Nephron progenitor cell (in vitro differentiated cells): ENCODE measurements at places on chromosomes 7 and 10.
A peak's percentile ranks its signal among the peaks of the same experiment; 100 is the strongest.

GRCh38 chr7:150586068-150586784 is 19.0 kb downstream of the GIMAP4 start:
- no peak for DNase-seq

- DNase-seq: no peak
These were observed 268.1 kb upstream of the PLPP4 start for GRCh38 chr10:120188950-120189349.

- DNase-seq: no peak
These were observed 1.6 kb downstream of the GHRHR start for GRCh38 chr7:30965372-30965771.

DNA sequence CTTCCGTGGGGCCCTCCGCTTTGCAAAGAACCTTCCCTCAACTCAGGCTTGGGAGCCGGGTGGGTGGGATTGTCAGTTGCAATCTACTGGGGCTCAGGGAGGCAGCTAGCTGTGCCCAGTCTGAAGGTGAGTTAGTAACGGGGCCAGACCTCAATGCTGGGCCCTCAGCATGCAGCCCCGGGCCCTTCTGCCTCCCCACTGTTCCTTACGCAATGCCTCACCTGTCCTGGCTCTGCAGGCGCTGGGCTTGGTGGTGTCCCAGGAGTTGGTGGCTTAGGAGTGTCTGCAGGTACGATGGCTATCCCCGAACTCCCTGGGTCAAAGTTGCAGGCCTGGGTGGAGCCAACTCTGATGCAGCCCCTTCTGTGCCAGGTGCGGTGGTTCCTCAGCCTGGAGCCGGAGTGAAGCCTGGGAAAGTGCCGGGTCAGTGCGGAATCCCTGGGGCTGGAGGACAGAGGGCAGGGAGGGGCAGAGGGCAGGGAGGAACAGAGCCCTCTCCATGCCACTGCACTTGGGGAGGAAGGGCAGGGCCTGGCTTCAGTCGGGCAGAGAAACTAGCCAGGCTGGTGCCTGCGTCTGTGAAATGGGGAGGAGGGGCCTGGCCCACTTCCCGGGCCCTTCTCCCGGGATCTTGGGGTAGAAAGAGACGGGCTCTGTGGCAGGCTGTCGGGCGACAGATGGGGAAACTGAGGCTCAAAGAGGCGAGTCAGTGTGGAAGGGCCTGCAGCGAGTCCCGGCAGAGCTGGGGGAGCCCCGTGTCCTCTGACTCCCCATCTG is 15.0 kb downstream of the ELN start:
- DNase-seq: no peak

DNA sequence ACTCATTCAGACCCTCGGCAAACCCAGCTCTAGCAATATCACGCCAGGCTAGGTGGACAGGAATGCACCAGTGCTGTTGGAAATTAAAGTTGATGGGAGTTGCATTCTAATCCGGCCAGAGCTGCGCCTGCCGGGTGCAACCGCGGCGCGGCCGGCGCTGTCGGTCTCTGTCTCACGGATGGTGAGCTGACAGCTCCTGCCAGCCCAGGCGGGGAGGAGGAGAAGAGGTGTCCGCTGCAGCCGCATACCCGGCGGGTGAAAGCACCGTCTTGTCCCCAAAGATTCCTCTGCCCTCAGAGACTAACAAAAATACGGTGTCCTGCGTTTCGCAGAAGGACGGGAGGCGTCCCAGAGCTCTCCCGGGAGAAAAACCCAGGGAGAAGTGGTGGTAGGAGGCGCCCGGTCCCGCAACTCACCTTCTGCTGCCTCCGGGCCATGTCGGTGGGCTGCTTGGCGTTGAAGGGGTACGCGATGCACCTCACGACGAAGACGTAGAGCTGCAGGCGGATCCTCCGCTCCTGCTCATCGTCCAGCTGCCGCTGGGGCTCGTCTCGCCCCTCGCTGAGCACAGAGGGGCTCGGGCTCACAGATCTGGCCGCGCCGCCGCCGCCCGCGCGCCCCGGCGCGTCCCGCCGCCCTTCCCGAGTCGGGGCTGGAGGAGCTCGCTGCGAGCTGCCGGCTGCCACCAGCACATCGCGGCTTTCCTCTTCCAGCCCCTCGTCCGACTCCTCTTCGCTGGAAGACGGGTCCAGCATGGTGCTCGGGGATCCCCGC is 490 bp downstream of the CADPS2 start:
- DNase-seq: peak; percentile 59

- no peak for DNase-seq
These were observed 48.2 kb upstream of the DPYSL4 start for GRCh38 chr10:132138596-132138995.

- no peak for DNase-seq
These were observed 880 bp upstream of the MGAM2 start for GRCh38 chr7:142110638-142111037.

- DNase-seq: no peak
These were observed 143.6 kb downstream of the GLI3 start for GRCh38 chr7:42093349-42093905.

- DNase-seq: no peak
These were observed 97.5 kb downstream of the CREM start for GRCh38 chr10:35224045-35224740.

GRCh38 chr7:69426705-69427104 is 171.6 kb upstream of the AUTS2 start:
- no peak for DNase-seq

- DNase-seq: no peak
These were observed 10.8 kb downstream of the LMOD2 start for GRCh38 chr7:123666492-123666891.

DNA sequence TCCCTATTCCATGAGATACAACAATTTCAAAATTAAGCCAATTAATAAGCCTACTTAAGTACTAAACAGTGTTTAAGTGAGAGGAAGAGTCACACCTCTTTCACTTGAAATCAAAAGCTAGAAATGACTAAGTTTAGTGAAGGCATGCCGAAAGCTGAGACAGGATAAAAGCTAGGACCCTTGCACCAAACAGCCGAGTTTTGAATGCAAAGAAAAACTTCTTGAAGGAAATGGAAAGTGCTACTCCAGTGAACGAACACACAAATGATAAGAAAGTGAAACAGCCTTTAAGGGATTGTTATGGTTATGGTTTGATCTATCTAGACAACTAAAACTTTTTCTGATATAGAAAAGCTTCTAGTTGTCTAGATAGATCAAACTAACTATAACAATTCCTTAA is 135.4 kb upstream of the KMT2E start:
- DNase-seq: no peak

DNA sequence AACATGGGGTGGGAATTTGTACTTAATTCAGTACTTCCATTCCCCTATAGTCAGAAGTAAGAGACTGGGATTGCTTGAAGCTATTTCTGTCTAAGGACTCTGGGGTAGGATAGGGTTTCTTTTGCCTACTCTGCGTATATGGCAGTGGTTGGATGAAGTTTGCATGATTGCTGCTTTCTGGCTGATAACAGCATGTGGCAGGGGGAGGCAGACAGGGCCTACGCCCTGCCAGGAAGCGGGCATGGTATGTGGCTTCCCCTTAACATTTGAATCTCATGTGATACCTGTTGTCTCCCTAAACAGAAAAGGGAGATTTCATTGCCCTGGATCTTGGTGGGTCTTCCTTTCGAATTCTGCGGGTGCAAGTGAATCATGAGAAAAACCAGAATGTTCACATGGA is 57.1 kb downstream of the TACR2 start:
- no peak for DNase-seq

- DNase-seq: peak; percentile 80
These were observed at the start of gene RBM20 for GRCh38 chr10:110643653-110644597. Gene RBM20, plus strand, starts transcription at chr10:110644336. Its CDS starts 119 bp downstream, at chr10:110644455.

DNA sequence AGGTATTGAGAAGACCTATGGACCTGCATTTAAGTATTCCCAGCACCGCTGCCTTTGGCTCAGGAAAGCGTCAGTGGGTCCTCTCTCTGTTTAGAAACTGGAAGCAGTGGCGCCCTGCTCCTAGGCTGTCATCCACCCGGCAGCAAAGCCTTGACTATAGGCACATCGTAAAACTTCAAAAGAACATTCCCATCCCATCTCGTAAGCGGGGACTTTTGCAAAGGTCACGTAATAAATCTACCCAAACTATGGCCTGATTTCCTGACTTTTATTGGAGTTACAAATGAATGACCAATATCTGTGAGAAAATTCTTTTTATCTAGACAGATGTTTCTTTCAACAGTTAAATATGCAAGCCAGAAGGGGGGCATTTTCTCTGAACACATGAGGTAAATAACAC is 115.8 kb upstream of the TCERG1L start:
- no peak for DNase-seq

GRCh38 chr10:91643700-91644099 is 10.8 kb upstream of the PPP1R3C start:
- peak; percentile 6 for DNase-seq

DNA sequence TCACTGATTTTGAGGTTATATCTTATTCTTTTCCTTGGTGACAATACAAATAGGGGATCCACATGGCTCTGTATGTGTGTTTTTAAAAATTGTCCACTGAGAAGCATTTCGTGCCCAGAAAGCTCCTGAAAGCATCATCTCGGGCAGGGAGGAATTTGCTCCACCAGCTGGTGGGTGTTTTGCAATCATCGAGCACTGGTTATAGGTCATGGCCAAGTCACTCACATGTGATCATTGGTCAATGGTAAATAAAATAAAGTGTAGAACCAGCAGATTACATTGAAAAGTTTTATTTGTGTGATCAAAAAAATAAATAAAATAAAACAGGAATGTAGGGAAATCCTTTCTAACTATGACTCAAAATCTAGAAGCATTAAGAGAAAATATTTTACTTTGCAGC is 23.0 kb upstream of the SNX13 start:
- DNase-seq: no peak

- DNase-seq: no peak
These were observed at the start of gene IFIT2 for GRCh38 chr10:89301721-89302445. Gene IFIT2, plus strand, starts transcription at chr10:89302046. Its CDS starts 78 bp downstream, at chr10:89302124.

DNA sequence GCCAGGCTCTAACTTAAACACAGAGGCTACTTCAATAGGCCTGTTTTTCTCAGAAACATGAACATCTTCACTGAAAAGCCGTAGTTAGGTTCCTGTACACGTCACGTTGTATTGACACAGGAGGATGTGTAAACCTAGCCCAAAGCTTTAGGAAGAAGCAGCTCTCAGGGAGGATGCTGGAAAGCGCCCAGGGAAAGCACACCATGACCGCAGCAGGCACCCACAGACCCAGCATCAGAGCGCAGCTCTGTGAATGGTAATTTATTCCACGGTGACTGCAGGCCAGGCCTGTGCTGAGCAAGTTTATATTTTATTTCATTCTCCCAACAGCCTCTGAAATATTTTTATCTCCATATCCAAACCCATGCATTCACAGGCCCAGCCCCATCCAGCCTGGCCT is 51.1 kb downstream of the ASB13 start:
- DNase-seq: no peak

- DNase-seq: no peak
These were observed 232.3 kb upstream of the KLF6 start for GRCh38 chr10:4017336-4017735.

GRCh38 chr10:105834261-105835059 is 1193.4 kb downstream of the SORCS3 start:
- no peak for DNase-seq

GRCh38 chr10:91587710-91588638 is 44.9 kb downstream of the PPP1R3C start:
- DNase-seq: no peak

DNA sequence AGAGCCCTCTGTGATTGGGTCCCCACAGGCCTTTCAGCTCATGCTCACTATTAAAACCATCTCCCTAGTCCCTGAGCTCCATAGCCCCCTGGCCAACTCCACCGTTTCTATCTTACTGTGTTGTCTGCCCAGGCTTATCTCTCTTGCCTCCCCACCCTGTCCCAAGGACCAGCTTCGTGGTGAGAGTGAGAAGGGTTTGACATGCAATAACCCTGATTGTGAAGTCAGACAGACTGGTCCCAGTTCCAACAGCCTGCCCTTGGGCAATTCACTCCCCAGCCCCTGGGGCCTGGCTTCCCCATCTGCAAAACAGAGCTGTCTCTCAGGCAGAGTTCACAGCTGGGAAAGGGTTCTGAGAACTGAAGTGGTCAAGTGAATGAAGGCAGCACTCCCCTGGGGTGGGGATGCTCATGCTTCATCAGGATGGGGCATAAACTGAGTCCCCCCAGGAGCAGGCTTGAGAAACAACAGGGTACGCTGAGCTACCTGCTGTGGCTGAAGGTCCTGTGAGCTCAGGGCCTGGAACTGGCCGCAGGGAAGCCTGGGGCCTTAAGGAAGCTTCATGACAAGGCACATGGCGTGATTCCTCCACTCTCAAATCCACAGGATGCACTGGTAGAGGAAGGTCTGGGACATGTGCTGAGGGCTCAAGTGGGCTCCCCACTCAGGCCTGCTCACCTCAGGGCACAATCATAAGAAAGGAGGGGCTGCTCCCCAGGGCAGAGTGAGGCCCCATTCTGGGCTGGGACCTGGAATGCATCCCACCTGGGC is 1.8 kb upstream of the PPIF start:
- no peak for DNase-seq

GRCh38 chr7:74343281-74344131 is 54.3 kb downstream of the CLIP2 start:
- no peak for DNase-seq

DNA sequence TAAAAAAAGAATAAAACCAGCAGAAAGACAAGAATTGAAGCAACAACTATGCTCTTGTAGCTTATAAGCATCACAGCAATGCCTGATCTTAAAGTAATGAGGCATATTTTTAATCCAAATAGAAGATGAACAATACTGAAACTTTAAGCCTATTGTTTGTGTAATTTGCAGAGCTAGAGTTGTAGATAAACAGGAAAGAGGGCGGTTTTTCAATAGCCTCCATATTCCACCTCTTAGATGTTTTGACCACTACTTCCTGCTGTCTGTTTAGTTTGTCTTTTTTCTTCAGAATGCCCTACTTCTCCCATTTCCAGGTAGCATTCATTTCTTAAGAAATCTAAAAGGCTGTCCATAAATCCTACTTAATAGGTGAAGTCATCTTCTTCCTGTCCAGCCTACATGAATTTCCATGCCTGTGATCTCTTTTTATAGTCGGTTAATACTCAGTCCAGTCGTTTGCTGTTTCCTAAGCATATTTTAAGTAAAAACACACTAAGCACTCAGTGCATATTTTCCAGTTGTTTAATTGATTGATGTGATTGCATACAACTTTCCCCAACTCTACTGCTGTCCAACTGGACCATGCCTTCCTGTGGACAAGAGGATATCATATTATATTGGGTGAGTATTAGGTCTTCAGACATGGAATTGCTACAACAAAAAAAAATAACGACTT is 308.1 kb downstream of the TFEC start:
- no peak for DNase-seq

DNA sequence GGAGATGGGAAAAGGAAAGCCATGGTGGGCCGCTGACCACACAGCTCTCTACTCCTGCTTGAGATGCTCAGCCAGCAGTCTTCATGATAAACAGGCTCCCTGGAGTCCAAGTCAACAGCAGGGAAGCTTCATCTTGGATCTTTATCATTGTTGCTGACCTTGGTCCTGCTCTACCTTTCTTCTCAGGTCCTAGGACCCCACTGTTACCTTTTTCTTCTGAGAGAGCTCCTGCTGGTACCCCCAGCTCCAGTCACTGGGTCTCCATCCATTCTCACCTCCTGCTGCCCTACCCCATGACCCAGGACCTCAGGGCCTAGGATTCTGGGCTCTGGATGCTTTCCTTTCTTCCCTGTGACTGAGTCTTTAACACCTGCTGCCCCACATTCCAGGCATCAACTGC is 5.2 kb upstream of the CRTAC1 start:
- DNase-seq: no peak
